ENCODE measurements at places on chromosomes 7 and 10.

DNA sequence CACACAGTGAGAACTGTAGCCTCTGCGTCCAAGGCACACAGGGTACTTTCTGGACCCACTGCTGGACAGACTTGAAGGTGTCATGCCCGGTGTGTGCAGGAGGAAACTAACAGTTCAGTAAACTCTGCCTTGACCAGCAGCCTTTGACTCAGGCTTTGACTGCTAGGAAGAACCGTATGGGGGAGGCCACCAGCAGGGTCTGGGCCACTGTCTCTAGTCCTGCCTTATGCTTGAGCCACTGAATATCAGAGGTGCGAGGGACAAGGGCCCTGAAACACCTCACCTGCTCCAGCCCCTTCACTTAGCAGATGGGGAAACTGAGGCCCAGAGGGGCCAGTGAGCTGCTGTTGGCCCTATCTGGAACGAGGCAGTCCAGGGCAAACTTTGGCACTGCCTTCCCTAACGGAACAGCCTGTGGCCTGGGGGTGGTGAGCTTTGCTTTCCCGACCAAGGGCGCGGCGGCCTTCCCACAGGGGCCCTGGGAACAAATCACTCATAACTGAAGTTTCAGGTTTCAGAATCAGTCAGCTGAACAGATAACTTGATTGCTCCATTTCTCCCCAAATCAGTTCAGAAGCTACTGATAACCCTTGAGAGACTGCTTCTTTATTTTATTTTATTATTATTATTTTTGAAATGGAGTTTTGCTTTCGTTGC is 130.0 kb downstream of the FAM53B start:
- no peak for DNase-seq

- DNase-seq = no peak
Measured at GRCh38 chr10:28967031-28967430, 289.7 kb downstream of the BAMBI start.

GRCh38 chr7:115474137-115474536 is 552.2 kb downstream of the MDFIC start:
- no peak for DNase-seq

DNA sequence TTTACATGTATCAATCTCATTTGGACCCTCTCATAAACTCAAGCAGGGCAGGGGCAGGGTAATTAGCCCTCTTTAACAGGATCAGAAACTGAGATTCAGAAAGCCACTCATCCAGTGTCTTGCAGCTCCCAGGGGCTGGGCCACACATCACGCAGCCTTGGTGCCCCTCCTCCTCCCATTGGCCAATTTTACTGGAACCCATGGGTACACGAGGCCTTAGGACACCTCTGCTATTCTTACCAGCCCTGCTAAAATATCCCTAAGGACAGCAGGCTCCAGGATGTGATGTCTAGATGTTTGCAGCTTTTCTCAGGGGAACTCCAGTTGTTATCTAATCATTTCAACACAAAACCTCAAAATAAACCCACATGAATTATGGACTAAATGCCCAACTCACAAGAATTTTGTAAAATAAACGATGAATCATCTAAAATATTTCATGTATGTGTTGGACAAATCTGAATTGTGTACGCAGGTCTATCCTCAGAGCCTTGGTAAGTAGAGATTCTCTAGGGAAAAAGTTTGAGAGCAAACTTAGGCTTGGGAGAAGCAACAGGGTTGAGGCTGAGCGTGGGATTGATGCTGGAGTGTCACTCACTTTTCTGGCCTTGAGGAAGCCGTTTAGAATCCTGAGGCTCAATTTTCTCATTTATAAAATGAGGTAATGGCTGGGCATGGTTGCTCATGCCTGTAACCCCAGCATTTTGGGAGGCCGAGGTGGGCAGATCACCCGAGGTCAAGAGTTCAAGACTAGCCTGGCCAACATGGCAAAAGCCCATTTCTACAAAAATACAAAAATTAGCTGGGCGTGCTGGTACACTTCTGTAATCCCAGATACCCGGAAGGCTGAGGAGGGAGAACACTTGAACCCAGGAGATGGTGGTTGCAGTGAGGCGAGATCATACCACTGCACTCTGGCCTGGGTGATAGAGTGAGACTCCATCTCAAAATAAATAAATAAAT is 69.7 kb upstream of the TNS3 start:
- DNase-seq = no peak

DNA sequence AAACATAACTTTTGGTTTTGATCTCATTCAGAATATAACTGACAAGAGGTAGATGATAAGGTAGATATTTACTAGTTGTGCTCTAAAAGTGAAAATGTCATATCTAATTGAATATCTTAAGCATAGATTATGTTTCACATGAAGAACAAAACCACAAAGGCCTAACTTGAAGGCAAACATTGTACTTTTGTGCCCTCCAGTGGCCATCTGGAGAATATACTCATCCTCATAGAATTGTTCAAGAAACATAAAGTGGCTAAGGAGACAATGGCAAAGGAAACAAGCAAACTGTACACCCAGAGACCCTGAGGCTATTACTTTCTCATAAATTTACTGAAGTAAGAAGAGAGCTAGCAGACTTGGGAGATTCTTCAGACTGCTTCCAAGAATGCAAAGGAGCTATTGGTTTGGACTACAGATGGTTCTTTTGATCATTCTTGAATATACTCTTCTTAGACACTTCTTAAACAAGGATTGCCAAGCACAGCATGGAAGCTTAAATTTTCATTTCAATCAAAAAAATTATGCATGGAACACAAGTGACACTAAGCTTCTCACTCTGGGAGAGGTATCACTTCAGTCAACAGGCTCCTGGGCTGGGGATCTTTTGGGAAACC is 98.2 kb upstream of the DKK1 start:
- peak; percentile 62 for DNase-seq

GRCh38 chr7:44368455-44368854 is 43.1 kb upstream of the CAMK2B start:
- DNase-seq = no peak

GRCh38 chr10:51832652-51833383 is 133.4 kb upstream of the CSTF2T start:
- no peak for DNase-seq

DNA sequence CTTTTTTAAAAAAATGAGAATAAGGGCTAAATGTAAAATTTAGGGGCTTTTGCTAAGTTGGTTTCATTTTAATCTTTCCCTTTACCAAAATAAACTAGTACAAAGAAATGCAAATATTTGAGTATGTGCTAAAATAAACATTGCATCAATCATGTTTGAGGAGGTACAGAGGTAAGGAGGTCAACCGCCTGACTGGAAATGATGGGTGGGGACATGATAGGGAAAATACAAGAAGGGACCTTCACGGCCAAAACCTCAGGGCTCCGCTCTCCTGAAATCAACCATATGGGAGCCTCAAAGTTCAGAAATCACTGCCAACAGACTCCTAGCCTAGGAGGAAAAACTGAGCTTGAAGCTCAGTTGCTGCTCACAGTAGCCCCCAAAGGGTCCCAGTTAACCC is 207.6 kb downstream of the AHR start:
- no peak for DNase-seq

- no peak for DNase-seq
Measured at GRCh38 chr10:98340940-98341310, 72.9 kb upstream of the LOXL4 start.

DNA sequence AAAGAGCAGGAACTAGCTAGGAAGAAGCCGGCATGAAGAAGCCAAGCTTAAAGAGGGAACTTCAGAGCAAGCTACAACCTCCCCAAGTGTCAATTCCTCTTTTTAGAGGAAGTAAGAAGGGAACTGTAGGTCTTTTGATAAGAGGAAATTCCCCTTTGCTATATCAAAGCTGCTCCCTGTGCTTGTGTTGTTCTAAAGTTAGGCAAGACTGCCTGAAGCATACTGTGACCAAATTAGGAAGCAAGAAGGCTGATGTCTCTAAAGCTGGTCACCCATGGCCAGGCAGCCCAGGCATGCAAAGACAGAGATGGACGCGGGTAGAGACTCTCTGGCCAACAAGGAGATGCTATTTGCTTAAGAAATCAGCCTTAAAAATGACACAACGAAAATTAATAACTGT is 87.9 kb downstream of the RNF216 start:
- no peak for DNase-seq

GRCh38 chr7:33853361-33854062 is 51.8 kb upstream of the BMPER start:
- DNase-seq = no peak

DNA sequence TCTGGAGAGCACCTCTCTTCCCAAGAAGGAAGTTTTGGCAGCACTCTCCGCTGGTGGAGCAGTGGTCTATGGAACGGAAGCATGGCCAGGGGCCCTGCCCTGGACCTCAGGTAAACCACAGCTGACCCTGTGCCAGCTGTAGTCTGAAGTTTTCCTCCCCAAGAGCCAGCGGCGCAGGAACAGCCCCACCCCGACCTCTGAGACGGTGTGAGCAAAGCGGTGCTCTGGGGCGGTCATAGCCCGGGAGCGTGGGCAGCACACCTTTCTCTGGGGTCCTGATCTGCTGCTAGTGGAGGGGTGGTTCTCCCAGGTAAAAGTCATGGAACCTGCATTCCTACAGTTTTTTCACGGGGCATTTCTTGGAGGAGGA is 52.6 kb downstream of the TSPAN15 start:
- DNase-seq = no peak

- DNase-seq = no peak
Measured at GRCh38 chr10:86340991-86341260, 25.7 kb downstream of the GRID1 start.

DNA sequence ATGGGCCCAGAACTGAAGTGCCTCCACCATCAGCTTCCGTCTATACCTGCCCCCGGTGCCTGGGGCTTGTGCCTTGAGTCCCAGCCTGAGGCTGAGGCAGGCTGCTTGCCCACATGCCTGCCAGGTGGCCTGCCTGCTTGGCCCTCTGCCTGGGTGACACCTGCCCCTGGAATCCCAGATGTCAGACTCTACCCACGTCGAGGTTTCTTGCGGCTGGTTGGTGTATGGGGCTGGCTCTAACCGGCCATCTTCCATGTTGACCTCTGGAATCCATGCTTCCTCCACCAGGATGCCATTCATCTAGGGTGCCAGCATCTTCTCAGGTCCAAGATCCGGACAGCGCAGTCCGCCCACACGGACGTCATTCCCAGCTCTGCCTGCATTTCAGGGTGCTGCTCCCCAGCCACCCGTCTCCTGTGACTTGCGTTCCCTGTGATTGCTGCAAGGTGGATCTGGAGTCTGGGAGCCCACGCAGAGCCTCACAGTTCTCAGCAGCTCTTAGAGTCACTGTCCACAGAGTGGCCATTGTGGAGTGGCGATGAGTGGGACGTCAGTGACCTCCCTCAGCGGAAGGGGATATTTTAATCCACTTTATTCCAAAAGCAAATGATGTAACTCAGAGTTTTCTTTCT is 298.1 kb downstream of the TCERG1L start:
- no peak for DNase-seq

GRCh38 chr7:10803720-10804119 is 170.0 kb upstream of the PHF14 start:
- no peak for DNase-seq

- no peak for DNase-seq
Measured at GRCh38 chr10:20648263-20648874, 248.7 kb downstream of the NEBL start.

DNA sequence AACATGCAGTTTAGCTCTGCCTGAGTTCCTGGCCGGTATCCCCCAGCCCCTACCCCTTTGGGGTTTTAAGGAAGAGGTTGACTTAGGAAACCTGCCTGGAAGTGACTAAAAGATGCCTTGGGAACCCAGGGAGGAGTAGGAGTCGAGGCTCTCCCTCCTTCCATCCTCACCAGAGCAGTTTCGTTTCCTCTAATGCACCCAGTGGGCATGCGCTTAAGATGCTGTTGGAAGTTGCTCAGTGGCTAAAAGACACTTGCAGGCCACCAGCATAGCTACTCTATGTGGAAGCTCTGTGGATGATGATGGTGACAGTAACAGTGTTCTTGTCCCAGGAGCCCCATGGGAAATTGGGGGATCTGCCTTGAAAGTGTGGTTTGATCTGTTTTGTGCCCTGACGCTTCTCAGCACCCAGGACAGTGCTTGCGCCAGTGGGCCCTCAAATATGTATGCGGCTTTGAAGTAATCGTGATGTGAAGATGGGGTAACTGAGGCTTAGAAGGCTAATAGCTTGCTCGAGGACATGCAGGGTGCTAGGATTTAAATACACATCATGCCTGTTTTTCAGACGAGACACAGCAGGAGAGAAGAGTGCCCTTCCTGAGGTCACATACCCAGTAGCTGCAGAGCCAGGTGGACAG is 32.0 kb downstream of the TBATA start:
- DNase-seq = no peak

- no peak for DNase-seq
Measured at GRCh38 chr10:30386801-30387588, 37.9 kb upstream of the MTPAP start.

DNA sequence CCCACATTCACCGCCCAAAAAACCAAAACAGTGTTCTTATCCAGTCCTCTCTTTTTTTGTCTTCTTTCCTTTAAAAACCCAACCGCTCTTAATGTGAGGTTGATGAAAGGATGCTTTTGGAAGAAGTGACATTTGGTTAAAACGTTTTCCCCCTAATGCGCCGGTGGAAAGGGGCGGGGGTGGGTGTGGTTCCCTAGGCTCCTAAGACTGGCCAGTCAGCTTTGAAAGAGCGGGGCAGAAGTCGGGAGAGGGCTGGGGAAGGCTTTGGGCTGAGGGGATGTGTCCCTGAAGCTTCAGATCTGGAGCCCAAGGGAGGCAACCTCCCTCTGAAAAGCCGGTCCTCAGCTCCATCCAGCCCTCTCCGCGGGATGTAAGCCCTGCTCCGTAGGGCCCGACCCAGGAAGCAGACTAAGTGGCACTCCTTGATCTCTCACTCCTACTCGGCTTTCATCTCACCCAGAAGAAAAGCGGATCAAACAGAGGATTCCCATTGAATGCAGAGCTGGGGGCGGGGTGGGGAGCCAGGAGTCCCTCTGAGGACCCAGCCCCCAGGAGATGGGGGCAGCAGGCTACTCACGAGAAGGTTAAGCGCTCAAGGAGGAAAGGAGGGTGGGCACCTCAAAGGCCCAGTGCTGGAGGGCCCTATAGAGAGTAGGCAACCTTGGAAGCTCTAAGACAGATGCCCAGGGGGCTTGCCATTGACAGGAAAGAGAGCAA is 2.4 kb upstream of the EVX1 start:
- no peak for DNase-seq

GRCh38 chr7:99000196-99000903 is 122.0 kb downstream of the TRRAP start:
- no peak for DNase-seq

GRCh38 chr10:77810446-77811335 is 115.9 kb downstream of the DLG5 start:
- DNase-seq = no peak

DNA sequence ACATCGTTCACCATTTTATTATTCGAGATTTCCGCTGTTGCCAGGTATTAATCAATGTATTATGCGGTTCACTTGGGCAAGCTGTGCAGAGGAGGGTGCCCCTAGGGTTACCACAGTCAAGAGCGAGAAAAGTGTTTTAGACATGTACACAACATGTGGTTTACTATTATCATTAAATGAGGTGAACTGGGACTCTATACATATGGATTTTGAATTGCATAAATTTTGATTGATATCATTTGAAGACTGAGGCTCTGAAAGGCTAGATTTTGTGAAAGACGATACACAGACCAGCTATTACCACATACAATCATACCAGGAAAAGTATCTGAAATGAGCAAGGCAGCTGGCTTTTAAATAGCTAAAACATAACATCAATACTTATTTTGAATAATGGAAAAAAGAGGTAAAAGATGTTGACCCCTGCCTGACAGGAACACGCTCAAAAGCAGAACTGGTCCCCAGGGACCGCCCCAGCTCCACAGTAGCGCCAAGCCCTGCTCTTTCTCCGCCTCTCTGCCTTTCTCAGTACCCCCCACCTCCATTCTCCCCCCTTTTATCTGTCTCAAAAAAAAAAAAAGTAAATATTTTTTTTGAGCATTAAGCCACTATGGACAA is 413.4 kb upstream of the MKI67 start:
- no peak for DNase-seq

Data from SK-N-DZ (cell line).